ENCODE measurements at places on chromosomes 6 and 20.

DNA sequence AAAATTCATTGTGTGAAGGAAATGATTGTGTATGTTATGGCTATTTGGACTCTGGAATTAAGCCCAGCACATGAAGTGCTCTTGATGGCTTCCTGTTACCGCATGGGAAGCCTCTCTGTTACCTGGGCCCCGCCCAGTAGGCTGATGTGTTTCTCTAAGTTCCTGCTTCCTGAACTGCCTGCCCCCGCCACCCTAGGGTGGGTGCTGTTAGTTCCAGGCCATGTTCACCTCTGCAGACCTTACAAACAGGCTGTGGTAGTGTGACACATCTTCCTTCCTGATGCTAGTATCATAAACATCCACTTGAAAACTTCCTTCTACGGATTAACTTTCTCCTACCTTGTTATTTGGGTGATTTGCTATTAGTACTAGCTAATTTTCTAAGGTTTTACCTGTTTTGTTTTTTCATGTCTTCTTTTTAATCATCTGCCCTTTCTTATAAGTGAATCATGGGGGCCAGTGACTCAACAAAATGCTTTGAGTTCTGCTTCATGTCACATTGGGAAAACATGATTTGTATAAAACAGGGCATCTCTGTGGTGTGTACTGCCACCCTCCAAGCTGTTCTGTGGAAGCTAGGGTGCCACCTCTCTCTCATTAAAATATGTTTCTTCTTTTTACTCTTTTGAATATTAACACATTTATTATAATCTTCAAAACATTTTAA is 40.6 kb downstream of the SH3BGRL2 start:
- DNase-seq, result no peak

- no peak for DNase-seq
Observed at GRCh38 chr20:32632461-32633354, 41.0 kb downstream of the C20orf203 start.

DNA sequence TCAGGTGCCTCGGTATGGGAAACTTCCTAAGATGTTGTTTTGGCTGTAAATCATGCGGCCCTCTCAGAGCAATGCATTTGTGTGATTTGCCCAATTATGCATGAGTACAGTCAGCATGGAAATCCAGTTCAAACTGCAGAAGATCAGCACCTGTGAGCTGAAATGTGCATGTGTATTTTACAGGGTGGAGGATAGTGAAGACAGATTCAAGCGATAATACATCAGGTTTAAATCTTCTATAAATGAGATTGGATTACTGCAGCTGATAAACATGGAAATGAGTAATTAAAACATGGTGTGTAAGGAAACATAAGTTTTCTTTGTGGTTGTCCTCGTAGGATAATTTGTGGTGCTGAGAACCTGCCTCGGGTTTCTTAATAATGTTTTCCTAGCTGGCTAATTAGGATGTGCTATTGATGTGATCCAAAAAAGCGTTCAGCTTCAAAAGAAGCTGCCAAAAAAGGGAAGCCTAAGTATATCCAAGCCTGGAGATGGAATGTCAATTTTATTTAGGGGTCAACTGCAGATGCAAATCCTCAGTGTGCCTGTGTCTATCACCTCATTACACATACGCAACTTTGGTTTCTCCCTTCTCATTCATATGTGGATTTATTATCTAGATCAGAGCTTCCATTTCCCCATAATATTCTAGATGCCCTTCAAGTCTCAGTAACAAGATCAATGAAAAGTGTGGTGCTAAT is 117.1 kb upstream of the CCDC28A start:
- no peak for DNase-seq

DNA sequence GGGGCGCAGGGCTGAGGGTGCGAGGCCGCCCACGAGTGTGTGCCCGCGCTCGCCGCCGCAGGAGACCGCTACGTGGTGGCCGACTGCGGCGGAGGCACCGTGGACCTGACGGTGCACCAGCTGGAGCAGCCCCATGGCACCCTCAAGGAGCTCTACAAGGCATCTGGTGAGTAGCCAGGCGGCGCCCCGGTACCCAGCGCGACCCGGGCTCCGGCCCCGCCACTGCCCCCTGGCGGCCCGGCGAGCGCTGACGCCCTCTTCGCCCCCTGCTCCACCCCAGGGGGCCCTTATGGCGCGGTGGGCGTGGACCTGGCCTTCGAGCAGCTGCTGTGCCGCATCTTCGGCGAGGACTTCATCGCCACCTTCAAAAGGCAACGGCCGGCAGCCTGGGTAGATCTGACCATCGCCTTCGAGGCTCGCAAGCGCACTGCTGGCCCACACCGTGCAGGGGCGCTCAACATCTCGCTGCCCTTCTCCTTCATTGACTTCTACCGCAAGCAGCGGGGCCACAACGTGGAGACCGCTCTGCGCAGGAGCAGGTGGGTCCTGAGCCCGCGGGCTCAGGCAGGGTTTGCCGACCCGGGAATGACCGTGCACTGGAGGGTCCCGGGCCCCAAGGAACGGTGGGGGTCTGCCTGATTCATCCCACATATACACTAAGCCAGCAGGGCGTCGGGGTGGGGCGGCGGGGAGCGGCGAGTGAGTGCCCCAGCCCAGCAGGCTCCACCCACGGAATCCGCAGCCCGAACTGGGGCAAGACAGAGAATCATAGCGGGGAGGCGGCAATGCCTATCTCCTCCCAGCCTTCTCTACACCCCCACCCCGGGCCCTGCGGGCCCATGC is 17.4 kb downstream of the HSPA12B start:
- DNase-seq, result no peak

Measured in effector CD8-positive, alpha-beta T cell (primary cell).